Stimulated activated CD4-positive, alpha-beta T cell treated with anti-CD3 and anti-CD28 coated beads, Interleukin-15, amount 100 ng/mL, for 24 hours (primary cell): ENCODE measurements at places on chromosomes 12 and 14.
A peak's percentile ranks its signal among the peaks of the same experiment; 100 is the strongest.

DNA sequence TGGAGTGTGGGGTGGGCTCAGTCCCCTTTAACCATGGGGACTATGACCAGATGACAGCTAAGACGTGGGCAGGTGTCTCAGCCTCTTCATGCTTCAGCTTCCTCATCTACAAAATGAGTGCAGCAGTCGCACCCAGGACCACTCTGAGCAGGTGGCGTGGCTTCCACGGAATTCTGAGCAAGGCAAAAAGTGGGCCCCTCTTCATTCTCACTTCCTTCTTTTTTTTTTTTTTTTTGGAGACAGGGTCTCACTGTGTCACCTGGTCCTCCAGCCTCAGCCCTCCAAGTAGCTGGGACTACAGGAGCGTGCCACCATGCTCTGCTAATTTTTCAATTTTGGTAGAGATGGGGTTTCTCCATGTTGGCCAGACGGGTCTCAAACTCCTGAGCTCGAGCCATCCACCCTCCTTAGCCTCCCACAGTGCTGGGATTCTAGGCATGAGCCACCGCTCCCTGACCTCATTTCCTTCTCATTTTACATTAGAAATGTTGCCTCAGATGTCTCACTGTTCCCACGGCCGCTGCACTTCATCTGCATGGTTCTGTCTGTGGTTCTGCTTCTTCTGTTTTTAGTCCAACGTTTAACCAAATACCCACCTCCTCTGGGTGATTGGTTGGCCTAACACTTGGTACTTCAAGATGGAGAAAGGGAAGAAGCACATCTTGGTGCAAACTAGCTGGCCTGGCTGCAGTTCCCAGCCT, 41.3 kb upstream of the BCL7A start:
- no peak for DNase-seq

DNA sequence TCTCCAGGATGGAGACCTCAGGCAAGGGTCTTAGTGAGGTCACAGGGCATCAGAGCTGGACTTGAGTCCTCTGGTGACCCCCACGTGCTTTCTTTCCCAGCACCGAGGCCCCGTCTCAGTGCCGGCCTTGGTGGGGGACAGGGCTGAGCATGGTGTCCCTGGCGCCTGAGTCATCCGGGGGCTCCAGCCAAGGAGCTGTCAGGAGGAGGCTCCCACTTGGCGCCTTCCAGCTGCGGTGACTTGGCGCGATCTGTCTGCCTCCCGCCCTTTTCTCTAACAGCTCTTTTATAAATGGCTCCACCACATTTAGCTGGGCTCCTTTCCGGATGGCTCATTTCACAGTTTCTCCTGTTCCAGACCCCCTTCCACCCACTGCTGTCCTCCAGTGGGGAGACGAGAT, 60.4 kb downstream of the PRMT8 start:
- no peak for DNase-seq

- DNase-seq = no peak
These were observed 78.0 kb upstream of the TMTC2 start for GRCh38 chr12:82608706-82609105.

- peak; percentile 48 for DNase-seq
These were observed at the start of gene MIPOL1 for GRCh38 chr14:37197421-37198272. TSS of gene MIPOL1 (plus strand) at chr14:37197937. CDS start at chr14:37247889, 49,952 bp downstream.

DNA sequence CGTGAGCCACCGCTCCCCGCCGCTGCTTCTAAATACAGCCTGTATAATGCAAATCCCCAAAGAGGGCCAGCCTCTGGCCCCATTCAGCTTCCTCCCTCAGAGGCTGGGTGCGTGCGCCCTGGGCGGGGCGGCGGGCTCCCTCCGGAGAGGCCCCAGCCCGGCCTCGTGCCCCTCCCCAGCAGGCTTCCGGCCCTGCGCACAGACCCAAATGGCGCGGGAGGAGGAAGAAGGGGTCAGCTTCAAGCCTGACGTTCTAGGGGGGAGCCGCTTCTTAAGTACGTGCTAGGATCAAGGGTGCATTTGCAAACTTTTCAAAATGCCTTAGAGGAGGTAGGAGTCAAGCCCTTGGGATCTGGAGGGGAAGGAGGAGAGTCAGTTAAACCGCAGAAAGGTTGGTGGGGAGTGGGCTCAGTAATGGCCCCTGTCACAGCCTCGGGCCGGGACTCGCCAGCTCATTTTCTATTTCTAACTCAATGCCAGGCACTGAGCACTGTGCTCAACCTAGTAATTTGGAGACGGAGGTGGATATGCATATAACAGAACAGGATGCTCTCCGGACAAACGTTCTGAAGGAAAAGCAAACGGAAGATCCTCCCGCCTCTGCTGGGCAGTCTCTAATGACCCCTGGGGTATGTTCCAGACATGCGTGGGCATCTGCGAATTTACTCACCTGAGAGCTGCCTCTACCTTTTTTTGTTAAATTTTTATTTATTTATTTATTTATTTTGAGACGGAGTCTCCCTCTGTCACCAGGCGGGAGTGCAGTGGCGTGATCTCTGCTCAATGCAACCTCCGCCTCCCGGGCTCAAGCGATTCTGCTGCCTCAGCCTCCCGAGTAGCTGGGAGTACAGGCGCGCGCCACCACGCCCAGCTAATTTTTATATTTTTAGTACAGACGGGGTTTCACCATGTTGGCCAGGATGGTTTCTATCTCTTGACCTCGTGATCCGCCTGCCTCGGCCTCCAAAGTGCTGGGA, 32.3 kb downstream of the NINJ2 start:
- peak; percentile 81 for DNase-seq

GRCh38 chr12:23950775-23951451, 1.4 kb upstream of the SOX5 start:
- no peak for DNase-seq

DNA sequence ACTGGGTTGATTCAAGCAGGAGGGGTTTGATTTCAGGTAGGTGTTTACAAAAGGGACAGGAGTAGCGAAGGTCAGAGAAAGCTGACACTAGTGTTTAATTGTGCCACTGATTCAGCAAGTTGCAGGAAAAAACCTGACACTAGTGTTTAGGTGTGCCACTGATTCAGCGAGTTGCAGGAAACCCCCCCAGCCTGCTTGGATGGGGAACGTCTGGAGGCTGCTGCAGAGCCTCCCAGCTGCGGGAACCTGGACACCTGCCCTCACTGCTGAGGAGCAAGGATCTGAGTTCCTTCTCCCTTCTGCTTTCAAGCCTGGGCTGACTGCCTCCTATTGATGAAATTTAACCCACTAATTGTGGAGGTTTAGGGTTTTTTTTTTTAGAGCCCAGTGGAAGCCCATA, 84.2 kb downstream of the AVPR1A start:
- DNase-seq = no peak

DNA sequence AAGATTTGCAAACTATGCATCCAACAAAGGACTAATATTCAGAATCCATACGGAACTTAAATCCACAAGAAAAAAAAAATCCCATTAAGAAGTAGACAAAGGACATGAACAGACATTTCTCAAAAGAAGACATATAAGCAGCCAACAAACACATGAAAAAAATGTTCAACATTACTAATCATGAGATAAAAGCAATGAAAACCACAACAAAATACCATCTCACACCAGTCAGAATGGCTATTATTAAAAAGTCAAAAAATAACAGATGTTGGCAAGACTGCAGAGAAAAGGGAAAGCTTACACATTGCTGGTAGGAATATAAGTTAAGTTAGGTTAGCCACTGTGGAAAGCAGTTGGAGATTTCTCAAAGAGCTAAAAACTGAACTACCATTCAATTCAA, 16.2 kb downstream of the CDK17 start:
- DNase-seq = no peak

DNA sequence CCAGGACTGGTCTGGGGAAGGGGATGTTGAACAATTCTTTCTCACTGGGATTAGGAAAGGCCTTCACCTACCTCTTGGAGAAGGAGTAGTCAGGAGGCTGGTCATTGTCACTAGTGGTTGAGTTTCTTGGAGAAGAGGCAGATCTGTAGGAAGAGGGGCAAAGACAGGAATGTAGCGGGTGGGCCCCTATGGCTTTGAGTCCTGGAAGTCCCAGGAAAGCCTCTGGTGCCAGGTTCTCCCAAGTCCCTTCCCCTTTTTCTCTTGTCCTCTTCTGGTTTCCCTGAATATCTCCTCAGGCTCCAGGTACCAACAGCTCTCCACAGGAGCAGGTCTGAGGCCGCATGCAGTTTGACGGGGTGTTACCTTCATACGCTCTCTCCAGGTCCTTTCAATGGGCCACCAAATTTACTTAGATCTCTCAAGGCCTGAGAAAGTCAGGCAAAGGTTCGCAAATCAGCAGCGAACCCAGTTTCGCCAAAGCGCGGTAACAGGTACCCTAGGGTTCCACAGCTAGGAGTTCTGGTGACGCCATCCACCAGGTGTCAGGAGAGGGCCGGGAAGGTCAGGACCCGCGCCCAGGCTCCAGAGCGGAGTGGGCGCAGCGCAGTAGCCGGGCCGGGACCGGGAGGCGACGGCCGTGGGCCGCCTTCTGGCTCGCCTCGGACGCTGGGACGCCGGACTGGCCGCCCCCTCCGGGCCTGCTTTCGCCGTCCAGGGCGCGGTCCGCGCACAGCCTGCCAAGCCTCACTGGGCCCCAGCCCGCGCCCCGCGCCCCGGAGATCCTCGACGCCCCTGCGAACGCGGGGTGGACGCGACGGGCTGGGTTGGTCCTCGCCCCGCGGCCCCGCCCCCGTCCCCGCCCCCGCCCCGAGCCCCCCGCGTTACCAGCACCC, 795 bp downstream of the SMAGP start:
- peak; percentile 71 for DNase-seq

DNA sequence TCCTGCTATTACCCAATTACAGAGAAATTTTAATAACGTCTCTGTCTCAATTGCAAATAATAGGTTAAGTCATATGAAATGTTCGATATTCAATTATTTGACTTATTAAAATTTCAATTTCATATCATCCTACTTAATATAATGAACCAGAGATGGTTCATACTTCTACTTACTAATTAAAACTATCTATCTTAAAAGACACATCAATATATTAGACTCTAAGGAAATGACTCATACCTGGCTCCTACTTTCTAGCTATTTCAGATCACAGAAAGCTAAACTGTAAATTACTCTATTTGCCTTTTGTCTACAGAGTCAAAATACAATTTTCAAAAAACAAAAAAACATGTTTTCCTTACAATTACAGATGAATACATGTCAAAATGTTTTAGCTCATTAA, 99.6 kb downstream of the CAPZA3 start:
- no peak for DNase-seq

DNA sequence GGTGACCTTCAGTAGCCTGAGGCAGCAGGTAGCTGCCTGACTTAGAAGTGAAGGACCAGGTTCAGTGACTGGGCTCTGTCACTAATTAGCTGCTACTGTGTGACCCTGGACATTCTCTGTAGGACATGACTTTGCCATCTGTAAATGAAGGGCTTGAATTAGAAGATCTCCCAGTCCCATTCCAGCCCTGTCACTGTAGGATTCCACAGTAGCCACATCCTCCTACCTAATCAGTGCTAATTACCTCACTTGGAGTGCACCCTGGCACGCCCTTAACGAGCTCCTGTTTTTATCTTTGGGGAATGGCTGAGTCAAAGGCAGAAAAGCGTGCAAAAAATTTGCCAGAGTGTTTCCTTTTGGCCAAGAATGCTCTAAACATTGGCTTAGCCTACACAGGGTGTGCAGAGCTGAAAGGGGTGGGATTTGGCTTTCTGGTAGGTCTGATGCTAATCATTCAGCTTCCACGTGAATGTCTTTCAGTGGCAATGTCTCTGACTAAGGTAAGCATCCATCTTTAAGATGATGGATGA, 6.8 kb downstream of the NTF3 start:
- DNase-seq = no peak

DNA sequence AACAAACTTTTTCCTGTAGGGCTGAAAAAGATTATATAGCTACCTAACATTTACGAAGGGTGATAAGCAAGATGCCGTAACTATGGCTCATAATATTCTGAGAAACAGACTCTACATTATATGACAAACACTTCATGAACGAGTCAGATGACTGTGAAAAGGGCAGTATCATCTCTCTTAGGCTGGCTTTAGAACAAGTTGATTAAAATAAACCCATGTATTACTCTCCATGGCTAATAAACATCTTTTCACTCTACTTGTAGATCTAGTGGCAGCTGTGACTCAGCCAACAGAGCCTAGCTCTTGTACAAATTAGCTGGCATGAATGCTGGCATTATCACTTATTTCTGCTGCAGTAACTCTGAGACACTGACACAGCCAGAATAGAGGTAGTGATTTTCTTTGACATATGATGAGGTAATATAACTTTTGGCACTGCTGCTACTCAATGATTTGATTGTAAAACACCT, 47.1 kb downstream of the SLC2A13 start:
- DNase-seq = no peak

DNA sequence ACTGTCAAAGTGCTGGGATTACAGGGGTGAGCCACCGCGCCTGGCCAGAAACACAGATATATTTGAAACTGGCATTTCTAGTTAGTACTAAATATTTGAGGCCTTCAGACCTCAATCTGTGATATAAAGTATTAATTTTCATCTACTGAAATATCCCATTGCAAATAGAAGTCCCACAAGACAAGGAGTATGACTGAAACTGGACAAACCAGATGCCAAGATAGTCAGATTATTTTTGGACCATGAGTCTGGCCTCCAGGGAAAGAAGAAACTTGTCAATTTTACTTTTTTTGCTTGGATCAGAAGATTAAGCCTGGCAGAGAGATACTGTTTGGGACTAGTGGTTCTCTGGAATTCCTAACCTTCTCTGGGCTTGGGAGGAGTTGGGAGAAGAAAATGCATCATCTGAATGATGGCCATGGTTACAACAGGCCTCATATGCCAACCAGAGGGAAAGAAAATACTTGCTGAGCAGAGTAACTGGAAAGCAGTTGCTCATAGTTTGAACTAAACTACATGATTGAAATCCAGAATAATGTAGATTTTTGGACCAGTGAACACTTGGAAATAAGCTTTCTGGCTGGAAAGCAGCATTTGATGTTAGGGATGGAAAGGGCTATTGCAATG, 2.9 kb upstream of the SMOC1 start:
- no peak for DNase-seq

- no peak for DNase-seq
These were observed 190.7 kb upstream of the PPFIA2 start for GRCh38 chr12:81949841-81950308.

DNA sequence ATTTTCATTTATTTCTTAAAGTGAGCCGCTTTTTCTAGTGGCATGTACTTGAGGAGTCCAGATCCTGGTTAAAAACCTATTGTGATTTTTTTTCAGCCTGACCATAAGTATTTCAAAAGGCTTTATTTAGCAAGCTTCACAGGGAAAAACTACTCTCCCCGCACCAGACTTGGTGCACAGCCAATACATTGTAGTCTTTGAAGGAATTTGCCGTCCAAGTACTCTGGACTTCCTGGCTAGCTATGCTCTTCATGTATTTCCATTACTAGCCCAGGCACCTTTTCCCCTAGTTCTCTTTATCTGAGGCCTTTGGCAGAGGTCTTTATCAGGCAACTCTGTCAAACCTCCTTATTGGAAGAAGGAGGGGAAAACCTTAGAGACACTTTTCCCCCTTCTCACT, 234.7 kb downstream of the CCDC91 start:
- no peak for DNase-seq

- DNase-seq = peak; percentile 83
These were observed at the start of gene SH2B3 for GRCh38 chr12:111405859-111406473. TSS of gene SH2B3 (plus strand) at chr12:111405923. CDS start at chr12:111418146, 12,223 bp downstream.

DNA sequence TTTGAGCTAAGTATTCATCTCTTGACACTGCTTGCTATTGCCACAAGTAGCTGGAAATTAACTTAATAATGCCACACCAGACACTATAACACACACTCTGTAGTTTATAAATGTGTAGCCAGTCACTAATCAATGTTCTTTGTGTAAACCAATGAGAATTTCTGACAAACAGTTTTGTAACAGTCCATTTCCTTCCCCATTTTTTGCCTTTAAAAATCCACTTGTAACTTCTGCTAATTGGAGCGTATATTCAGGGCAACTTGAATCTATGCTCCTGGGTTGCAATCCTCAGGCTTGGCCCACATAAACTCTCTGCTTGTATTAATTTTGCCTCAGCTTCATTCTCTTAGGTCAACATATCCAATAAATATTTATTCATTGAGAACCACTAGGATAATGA, 125.0 kb upstream of the DHRS4 start:
- DNase-seq = no peak
